ENCODE measurements at places on chromosomes 7 and 10.

GRCh38 chr10:63713191-63714144, 192.3 kb downstream of the REEP3 start:
- no peak for DNase-seq

- no peak for DNase-seq
Observed at GRCh38 chr7:47540053-47540386, 41.9 kb downstream of the TNS3 start.

DNA sequence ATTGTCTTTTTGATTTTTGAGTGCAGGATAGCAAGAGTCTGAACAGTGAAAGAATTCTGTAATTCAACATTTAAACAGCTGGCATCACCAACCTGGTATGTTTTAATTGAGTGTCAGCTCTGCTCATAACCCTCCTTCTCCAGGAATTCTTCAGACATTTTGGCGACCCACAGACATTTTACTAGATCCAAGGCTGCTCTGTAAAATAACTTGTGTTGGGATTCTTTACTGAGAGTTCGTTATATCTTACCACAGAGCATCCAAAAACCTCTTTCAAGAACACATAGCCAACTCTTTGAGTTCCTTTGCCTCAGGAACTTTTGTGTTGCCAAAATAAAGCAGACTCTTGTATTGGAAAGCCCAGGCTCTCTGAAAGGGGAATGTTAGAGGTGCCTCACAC, 27.7 kb upstream of the SORCS3 start:
- DNase-seq: no peak

DNA sequence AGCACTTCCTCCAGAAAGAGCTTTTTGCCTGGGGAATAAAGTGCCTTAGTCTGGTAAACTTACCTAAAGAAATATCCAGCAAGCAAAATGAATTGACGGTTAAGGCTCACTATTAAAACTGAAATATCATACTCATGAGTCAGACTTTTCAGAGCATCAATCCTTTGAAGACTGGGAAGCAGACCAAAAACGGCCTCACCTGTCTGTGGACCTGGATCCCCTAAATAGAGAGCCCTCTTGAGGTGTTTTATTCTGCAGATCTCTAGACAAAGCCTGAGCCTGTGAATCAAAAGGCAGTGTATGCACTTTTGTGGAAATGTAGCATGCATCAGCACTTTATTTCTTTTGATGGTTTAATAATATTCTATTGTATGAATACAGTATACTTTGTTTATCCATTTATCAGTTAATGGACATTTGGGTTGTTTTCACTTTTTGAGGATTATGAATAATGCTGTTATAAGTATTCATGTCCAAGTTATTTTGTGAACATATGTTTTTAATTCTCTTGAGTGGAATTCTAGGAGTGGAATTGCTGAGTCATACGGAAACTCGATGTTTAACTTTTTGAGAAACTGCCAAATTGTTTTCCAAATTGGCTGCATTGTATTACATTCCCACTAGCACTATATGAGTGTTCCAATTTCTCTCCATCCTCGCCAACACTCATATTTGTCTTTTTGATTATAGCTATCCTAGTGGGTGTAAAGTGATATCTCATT, 449.0 kb upstream of the IGFBP3 start:
- DNase-seq: no peak

- no peak for DNase-seq
Observed at GRCh38 chr7:158494162-158494586, 93.4 kb downstream of the PTPRN2 start.

DNA sequence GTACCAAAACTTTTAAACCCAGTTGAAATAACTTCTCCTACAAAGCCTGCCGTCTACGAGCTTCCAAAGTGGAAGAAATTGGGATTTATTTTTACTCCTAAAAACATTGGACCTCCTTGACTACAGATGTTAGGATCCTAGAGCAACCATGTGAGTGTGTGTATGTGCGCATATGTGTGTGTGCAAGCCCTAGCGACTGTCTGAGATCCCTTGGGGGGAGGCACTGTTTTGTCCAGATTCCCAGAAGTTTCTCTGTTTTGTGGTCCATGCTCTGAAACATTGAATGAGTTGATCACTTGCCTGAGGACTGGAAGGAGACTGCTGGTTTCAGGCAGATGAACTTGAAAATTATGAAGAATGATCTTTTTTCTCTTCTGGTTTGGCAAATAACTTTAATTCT, 312.3 kb upstream of the ZNF32 start:
- no peak for DNase-seq

- no peak for DNase-seq
Observed at GRCh38 chr7:72025381-72025960, 386.7 kb downstream of the CALN1 start.

DNA sequence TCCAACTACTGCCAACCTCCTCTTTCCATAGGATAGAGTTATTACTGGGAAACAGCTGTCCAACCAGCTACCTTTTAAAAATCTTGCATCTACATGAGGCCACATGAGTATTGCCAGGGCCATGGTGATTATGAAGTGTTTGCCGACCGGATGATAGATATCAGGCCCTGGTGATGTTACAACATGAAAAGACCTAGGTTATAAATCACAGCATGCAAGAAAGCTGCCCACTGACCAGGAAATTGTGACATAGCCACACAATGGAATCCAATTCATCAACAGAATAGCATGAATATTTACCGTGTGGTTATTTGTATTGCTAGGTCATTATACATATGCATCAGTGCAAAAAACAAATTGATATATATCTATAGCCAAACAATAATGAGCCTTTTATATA, 517.0 kb downstream of the INHBA start:
- DNase-seq: no peak

GRCh38 chr7:113331155-113331898, 213.0 kb upstream of the SMIM30 start:
- DNase-seq: no peak

DNA sequence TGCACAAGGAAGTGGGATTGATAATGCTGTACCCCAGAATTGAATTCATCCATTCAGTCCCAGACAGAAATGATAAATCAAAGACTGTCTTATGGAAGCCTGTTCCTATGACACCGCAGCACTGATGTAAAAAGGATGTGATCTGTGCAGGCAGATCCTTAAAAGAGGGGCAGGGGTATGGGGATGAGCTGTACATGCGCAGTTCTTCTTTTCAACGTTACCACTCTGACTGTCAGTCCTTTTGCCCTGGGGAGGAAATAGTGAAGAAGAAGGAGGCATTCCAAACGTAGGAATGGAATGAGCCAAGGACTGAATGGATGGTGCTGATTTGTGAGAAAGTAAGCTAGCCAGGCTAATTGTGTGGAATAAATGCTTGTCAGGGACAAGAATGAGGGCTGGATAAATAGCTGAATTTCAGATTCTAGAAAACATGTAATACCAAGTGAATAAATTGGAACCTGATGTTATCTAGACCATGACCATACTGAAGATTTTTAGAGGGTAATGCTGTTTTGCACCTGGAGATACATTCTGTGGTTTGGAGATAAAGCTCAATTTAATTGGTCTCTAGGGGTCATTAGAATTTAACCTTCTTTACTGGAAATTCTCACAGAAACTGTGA, 509.3 kb downstream of the SORCS3 start:
- no peak for DNase-seq

- DNase-seq: no peak
Observed at GRCh38 chr7:111953611-111954010, 252.6 kb downstream of the DOCK4 start.

DNA sequence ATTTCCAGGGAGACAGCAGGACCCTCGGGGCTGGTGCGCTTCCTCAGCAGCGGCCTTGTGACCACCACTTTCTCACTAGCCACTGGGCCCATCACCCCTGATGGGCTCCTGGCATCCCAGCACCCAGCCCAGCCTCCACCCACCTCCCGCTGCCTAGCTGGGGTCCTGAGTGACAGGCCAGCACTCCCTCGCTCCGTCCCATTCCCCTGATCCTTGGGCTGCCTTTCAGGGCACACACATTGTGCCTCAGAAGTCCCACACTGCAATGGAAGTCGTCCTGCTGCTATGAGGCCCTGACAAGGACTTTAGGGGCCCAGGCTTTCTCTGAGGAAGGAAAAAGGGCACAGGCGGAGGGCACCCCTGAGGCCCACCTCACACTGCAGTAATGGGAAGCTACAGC, 12.4 kb downstream of the CAMK2B start:
- DNase-seq: no peak

DNA sequence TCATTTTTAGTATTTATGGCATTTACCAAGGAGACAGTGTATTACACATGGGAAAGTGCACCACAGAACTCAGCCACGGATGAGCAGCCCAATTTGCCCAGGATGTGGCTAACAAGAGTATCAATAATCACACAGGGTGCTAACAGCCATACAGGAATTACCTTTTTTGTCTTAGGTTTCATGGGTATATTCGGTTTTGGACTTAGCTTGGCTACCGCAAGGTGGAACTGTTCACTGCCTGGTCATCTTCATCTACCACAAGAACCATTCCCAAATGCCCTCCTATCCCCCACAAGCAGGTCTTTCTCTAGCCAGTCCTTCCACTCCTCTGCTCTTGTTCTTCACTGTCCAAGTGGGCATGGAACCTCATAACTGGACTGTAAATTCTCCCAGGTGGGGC, 6.0 kb downstream of the PDLIM1 start:
- DNase-seq: no peak
